ENCODE measurements at places on chromosomes 16 and 17.

DNA sequence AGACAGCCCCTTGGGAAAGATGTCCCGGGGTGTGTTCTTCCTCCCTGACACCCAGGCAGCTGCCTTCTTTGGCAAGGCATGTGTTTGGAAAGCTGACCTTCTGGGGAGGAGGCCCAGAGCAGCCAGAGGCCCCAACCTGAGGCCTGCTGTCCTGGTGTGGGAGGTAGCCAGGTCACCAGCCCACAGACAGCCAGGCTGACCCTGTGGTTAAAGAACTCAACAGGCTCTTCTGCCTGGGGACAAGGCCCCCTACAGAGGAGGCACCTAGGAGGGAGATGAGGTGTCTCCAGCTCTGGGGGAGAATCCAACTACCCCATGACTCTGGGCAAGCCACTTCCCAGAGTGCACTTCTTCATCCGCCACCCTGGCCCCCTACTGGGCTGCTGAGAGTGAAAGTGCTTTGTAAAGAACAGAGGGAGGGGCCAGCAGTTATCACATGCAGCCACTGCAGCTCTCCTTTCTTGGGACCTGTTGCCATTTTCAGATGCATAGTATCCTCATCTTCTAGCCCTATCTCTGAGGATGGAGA is 13.1 kb upstream of the SREBF1 start:
- DNase-seq, result no peak

GRCh38 chr17:66637491-66637890 is 197.4 kb upstream of the CACNG5 start:
- DNase-seq, result no peak

DNA sequence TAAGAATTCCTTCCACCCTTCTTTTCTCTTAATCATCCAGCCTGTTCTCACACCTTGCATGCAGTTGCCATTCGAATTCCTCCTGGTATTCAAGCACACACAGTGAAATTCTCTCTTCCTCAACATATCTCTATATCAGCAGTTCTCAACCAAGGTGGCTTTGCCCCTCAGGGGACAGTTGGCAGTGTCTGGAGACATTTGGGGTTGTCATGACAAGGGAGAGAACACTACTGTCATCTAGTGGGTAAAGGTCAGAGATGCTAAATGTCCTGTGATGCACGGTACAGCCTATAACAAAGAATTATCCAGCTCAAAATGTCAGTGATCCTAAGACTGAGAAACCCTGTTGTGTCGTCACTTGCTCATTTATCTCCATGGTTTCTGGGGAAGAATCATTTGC is 94.8 kb upstream of the CPHXL start:
- no peak for DNase-seq

DNA sequence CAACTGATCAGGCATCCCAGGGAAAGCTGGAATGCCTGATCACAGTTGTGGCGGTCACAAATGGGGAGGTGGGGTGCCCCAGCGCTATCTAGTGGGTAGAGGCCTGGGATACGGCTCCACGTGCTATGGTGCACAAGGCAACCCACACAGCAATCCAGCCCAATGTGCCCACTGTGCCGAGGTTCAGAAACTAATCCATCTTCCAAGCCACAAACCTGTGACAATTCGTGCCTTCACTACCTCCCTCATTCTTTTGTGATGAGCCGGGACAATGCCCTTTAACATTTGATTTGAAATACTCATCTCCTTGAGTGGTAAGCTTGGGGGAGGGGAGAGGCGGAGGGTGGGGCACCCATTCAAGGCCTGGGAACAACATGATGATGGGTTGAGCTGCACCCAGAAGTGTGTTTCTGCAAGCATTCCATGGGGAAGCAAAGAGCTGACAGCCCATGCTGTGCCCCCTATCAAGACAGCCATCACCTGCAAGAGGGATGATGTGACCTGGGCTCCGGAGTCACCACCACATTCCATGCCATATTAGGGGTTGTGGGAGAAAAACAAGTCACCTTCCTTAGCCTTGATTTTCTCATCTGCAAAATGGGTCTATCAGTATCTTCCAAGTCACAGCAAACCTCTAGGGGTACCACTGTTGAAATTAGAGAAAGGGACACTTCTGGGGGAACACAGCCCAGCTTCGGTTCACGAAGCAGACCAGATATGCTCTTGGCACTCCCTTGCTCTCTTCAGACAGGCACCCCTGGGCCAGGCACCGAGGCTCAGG is 3.7 kb downstream of the ELOB start:
- DNase-seq, result no peak

GRCh38 chr16:62638324-62638911 is 602.2 kb upstream of the CDH8 start:
- DNase-seq, result no peak

- no peak for DNase-seq
Measured at GRCh38 chr16:86165479-86165878, 266.5 kb downstream of the IRF8 start.

GRCh38 chr17:2403044-2403443 is 2.2 kb upstream of the MNT start:
- DNase-seq, result no peak

DNA sequence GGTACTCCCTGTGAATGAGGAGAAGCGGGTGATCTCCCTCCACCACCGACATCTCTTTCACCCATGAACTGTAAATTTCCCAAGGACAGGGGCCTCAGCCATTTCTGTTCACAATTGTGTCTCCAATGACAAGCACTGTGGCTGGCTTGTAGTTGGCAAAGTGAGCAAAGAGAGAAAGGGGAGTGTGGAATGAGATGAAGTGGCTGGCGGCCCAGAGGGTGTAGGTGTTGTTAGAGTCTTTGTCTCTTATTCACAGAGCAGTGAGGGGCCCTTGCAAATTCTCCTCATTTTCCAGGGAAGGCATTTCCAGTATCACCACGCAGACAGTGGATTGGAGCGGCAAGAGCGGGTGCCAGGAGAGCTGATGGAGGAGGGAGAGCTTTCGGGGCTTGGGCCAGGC is 411.7 kb upstream of the EEF2KMT start:
- DNase-seq, result no peak

DNA sequence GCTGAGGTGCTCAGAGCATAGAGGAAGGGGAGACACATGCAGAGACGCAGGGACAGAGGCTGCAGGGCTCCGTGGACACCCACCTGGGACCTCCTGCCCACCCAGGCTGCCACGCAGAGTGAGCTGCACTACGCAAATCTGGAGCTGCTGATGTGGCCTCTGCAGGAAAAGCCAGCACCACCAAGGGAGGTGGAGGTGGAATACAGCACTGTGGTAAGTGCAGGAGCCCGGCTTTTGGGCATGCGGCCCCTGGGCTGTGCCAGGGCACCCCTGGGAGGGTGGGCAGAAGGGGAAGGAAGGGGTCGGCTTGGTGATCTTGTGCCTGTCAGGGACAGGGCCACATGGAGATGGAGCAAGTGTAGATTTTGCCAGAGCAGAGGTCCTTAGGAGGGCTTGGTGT is 15.2 kb downstream of the CD300A start:
- DNase-seq, result no peak

GRCh38 chr17:36474571-36474970 is 11.9 kb upstream of the ZNHIT3 start:
- no peak for DNase-seq

DNA sequence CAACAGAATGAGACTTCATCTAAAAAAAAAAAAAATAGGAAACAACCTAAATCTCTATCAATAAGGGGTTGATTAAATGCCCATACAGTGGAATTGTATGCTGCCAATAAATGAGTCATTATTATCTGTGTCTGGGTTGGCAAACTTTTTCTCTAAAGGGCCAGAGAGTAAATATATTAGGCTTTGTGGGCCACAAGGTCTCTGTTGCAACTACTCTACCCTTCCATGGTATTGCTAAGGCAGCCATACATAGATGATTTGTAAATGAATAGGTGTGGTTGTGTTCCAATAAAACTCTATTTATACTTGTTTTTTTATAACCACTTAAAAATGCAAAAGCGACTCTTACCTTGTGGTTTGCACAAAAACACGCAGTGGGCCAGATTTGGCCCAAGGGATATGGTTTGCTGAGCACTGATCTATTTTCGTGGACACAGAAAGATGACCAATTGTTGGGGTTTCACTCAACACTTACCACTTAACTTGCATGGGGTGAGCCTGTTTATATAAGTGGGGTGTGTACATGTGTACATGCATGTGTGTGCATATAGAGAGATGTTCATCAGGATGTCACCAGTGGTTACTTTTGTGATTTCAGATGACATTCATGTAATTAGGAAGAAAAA is 12.4 kb upstream of the IL4R start:
- no peak for DNase-seq

DNA sequence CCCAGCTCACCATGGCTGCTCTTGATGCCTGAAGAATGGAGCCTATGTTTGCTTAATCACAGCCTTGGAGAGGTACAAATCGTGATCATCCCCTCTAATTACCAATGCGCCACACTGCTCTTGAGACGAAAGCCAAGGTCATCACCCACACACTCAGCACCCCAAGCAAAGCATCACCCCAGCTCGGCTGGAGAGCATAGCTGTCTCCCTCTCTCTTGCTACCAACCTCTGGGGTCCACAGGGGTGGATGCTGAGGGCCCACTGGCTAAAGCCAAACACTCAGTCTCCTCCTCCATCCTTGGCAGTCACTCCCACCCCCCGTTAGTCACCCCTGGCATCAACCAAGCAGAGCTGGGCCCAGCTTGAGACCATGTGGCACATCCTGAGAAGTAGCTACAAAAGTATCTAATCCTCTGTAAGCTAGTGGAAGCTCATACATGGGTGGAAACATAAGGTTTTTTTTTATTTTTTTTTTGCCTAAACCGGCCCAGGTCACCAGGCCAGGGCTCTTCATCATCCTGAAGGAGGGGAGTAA is 44.8 kb downstream of the PIMREG start:
- DNase-seq, result no peak

DNA sequence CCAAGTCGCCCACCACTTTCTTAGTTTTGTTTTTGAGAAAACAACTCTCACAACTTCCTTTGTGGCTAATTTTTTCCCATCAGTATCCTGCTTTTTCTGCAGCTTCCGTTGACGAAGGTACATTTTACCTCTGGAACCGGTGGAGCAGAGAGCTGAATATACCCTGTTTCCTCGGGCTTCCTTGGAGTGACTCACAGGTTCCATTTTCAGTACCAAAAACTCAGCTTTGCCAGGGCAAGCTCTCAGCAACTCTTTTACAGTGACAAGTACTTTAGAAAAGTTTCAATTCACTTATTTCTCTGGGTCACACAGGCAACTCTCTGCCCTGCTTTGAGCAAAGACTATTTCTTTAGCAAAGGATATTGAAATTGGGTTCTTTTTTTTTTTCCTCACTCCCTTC is 318.9 kb downstream of the SNX29 start:
- DNase-seq, result no peak

DNA sequence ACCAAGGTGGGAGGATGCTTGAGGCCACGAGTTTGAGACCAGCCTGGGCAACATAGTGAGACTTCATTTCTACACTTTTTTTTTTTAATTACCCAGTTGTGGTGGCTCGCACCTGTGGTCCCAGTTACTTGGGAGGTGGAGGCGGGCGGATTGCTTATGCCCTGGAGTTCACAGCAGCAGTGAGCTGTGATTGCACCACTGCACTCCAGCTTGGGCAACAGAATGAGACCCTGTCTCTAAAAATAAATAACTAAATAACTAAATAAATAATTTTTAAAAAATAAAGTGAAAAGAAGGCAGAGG is 9.3 kb downstream of the DNAI2 start:
- no peak for DNase-seq

- DNase-seq, result no peak
Measured at GRCh38 chr17:18877104-18877645, 19.2 kb downstream of the PRPSAP2 start.

DNA sequence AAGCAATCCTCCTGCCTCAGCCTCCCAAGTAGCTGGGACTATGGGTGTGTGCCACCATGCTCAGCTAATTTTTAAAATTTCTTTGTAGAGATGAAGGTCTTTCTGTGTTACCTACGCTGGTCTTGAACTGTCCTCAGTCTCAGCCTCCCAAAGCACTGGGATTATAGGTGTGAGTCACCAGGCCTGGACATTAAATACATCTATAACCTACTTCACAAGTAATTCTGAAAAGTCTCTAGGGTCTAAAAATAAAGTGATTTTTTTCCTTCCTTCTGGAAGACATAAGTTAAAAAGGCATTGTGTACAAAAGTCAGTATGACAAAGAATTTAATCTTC is 118.3 kb downstream of the PARN start:
- no peak for DNase-seq

DNA sequence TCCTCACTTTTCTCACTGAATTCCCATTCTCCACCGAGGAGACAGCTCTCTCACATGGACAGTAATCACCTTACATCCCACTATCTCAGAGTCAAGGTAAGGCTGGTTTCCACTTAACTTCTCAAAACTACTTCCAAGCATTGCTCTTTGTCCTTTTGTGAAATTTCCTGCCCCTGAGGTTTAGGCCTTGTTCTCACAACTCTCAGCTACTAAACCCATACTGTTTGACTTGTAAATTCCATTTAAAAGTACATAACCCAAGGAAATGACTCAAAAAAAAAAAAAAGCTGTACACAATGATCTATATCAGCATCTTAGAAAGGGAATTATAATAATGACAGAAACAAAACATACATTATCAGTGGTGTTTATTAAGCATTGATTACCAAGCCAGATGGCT is 8.8 kb downstream of the CDC27 start:
- DNase-seq, result no peak

DNA sequence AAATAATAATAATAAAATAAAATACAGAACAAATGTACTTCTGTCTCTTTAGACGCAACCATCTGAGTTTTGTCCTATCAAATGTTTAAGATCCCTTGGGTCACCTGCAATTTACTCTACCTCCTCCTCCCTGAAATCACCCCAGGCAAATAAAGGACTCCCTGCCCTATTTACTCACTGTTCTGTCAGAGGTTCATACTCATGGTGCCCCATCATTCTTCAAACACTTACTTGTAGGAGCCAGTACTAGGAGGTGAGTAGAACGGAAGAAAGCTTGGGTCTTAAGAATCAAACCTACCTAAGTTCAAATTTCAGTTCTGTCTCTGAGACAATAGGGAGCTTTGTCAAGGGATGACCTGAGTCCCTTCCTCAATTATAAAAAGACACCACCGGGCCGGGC is 3.8 kb downstream of the TBC1D10B start:
- DNase-seq, result no peak

- no peak for DNase-seq
Measured at GRCh38 chr17:57874434-57875289, 24.8 kb upstream of the MRPS23 start.

GRCh38 chr17:1755252-1755826 is 6.5 kb upstream of the SERPINF1 start:
- no peak for DNase-seq

GRCh38 chr17:77419547-77420094 is 278.9 kb downstream of the SEC14L1 start:
- DNase-seq, result no peak

- DNase-seq, result no peak
Measured at GRCh38 chr17:53548252-53548651, 274.5 kb upstream of the KIF2B start.

Data from stimulated activated CD8-positive, alpha-beta memory T cell treated with anti-CD3 and anti-CD28 coated beads, Interleukin-4, amount 100 ng/mL, for 4 hours (primary cell).